ENCODE measurements at places on chromosomes 7 and 10. TPM values are rescaled to one million over a fixed set of nuclear protein-coding genes. Genes with fewer than 3 reads are reported as not detected.

Gene UCMA
- not detected for total RNA-seq

Gene NPFFR1
- 0.05 TPM for total RNA-seq

Gene ETV1
- total RNA-seq: 34.1 TPM

Gene HOXA3
- total RNA-seq: 9.0 TPM

Gene CCDC172
- not detected for total RNA-seq

Gene SLC39A12
- not detected for total RNA-seq

Gene CEP55
- 23.6 TPM for total RNA-seq

Gene MSS51
- 5.9 TPM for total RNA-seq

Gene JAKMIP3
- 0.37 TPM for total RNA-seq

Gene PRSS1
- not detected for total RNA-seq

Gene LRRC18
- 0.32 TPM for total RNA-seq

Gene GSTO2
- total RNA-seq: 6.5 TPM

Gene GPNMB
- total RNA-seq: 48.1 TPM

Gene TMEM120A
- total RNA-seq: 17.8 TPM

Gene PCDH15
- 1.9 TPM for total RNA-seq

Data from urinary bladder (tissue), 4 donors.